ENCODE measurements at places on chromosomes 6 and 20.

DNA sequence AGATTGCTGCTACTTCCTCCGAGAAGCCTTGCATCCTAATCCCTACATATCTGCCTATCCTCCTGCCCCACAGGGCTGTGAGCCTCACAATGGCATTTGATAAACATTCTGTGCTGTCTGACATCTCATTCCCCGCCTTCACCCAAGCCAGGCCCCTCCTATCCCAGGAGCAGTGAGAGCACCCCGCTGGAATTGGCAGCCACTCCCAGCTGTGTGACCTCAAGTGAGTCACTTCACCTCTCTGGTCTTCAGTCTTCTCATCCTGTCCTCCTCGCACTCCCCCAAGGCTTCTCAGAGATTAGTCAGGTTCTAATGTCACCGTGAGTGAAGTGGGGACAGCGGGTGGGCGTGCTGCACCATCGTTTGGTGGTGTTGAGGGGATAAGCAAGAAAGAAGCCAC is 81.7 kb downstream of the CDH22 start:
- DNase-seq, result no peak

DNA sequence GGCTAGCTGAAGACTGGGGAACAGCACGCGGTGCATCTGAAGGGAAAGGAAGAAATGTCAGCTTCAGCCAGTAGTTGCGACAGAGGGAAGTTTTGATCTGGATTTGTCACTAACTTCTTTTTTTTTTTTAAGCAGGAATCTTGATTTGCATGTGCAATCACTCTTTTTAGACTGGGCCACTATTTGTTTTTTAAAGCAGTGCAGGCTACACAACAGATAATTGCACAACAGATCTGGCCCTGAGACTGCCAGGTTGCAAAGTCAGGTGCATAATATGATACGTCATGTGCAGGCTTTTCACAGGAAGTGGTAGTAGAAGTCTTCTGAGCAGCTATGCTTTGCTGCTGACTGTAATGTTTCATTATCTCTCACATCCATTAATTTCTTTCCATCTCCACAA is 13.5 kb downstream of the PFDN4 start:
- DNase-seq, result no peak

DNA sequence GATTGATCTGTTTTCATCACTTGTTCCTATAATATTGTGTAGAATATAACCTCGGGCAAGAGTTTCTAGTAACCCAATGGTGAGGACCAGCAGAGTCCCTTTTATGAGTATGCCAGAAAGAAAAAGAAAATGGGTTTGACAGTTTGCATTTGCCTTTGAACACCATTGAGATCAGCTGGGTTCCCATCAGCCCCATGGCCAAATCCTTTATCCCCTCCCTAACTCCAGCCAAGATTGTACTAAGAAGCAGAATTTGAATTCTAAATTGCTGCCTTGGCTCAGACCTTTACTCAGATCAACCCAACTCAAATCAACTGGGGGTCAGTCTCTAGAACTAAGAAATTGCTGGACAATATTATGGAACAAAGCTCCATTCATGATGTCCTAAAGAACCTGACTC is 187.4 kb downstream of the TBC1D7 start:
- DNase-seq, result no peak

GRCh38 chr6:31686483-31686882 is 5.6 kb upstream of the LY6G5C start:
- DNase-seq, result no peak

DNA sequence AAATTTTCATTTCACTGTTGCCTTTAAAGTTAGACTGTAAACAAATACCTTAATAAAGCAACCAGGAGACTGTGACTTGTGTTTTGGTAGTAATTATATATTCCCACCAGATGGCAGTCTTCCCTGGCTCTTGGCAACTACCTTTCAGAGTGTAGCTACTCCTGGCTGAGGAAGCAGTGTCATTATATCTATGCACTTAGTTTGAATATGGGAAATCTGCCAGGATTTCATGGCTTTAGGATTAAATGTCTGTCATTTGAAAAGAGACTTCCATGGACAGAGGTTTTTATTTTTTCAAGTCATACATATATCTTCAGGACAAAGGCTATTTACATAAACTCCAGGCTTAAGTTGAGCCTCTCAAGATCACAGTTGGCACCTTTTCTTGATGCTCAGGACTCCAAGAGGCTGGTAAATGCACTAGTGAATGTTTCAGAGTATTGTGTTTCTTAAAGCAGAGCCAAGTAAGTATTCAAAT is 160.1 kb downstream of the C6orf58 start:
- no peak for DNase-seq

DNA sequence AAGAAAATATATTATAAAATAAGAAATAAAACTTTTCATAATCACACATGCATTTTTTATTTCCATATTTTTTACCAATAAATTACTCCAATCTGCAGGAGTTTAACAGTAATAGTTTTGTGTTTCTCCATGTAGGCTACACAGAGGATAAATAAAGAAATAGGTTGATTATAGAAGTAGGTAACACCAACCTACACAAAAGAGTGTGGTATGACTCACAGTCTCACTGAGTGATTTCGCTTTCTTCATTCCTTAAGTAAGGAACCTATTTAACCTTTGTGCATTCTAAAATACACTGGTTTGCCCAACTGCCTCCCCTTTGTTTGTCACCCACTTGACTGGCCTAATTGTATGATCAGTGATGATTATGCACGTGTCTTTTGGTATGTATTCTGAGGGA is 244.2 kb upstream of the RIMS1 start:
- DNase-seq, result no peak

GRCh38 chr6:81063891-81064290 is 688.6 kb downstream of the TENT5A start:
- no peak for DNase-seq

- no peak for DNase-seq
Measured at GRCh38 chr6:128192972-128193371, 292.1 kb upstream of the THEMIS start.

DNA sequence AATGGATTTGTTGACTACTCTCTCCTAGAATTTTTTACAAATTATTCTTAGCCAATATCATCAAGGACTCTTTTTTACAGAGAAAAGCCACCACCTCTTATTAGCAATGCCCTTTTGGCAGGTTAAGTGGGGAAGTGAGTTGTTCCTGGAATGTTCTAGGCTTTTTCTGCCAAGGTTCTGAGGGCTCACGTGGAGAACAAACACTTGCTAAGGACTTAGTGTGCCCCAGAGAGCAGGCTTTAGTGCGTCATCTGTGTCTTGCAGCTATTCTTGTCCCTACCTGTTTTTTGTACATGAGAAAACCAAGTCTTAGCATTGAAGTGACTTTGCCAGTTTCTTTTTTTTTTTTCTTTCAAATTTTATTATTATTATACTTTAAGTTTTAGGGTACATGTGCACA is 33.5 kb downstream of the CFAP61 start:
- no peak for DNase-seq
